Activated naive CD4-positive, alpha-beta T cell (primary cell): ENCODE measurements at places on chromosomes 1 and 21.
A peak's percentile ranks its signal among the peaks of the same experiment; 100 is the strongest.

DNA sequence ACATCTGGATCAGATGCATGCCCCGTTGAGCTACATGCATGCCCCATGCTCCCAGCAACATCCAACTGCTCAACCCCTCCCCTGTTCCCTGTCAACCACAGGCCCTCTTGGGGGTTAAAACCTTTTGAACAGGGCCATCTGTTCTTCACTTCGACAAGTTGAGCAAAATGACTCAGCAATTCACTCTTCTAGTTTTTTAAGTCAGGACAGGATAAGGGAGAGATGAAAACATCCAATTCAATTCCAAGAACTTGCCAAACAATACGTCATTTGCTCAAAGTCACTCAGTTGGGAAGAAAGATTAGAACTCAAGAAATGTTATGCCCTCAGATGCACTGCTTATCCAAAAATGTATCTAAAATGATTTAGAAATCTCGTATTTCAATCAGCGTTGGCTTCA lies 46.1 kb upstream of the MTF2 start:
- no peak for DNase-seq

- no peak for DNase-seq
Observed at GRCh38 chr1:3903141-3904005, 3.3 kb upstream of the C1orf174 start.

- DNase-seq, result no peak
Observed at GRCh38 chr21:45052960-45053359, 21.4 kb upstream of the ADARB1 start.

GRCh38 chr1:3577711-3578432 lies 33.4 kb downstream of the MEGF6 start:
- DNase-seq, result no peak

DNA sequence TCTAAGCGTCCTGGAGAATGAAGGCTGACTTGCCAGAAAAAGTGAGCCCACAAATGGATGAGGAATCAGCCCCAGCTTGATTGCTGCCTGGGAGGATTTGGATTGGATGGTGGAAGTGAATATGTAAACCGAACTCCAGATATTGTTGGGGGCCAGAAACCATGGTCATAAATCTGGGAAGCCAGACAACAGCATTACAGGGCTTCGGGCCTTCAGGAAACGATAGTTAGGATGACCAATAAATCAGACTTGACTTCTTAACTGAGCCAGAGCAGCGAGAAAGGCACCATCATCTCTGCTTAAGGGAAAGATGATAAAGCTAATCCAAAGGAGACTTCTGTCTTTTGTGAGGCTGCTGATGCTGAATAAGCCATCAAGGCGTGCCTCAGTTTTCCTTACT lies 26.6 kb downstream of the FAM78B start:
- no peak for DNase-seq

DNA sequence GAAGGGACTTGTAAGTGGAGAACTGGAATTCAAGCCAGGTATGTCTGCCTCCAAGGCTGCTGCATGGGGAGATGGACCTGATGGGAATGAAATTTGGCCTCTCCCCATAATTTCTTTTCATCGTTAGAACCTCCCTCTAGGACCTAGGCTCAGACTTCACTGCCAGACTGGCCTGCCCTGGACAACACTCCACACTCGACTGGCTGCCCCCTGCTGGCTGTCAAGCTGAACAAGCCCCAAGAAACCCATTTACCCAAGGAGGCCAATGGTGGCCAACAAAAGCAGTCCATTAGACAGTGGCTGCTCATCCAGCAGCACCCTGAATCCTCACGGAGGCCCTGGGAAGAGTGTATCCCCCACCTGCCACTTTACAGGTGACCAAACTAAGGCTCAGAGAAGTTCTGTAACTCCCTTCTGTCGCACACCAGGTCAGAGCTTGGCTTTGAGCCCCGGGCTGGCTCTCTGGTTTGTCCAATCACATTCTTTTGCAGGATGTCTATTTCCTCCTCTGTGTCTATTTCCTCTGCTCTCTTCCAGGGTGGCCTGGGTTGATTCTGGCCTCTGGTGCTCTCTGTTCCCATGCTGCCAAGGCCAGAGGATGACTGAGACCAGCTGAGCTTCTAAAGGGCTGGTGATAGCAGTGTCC lies 3.8 kb downstream of the RNF186 start:
- DNase-seq, result peak; percentile 19

DNA sequence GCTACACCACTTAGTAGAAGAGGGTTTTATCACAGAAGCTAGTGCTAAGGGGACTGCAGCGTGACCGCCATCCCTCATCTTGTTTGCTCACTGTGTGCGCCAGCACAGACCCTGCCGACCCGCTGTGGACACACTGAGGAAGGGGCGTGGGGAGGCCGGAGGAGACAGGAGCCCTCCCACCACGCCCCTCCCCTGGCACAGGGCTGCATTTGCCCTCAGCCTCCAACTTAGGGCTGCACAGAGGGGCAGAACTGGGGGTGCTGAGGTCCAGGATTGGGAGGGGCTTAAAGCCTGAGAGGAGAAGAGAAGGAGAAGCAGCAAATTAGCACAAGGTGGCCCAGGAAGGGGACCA lies 37.2 kb downstream of the RRP1 start:
- no peak for DNase-seq

GRCh38 chr1:222079566-222079965 lies 337.7 kb upstream of the DUSP10 start:
- DNase-seq, result no peak

DNA sequence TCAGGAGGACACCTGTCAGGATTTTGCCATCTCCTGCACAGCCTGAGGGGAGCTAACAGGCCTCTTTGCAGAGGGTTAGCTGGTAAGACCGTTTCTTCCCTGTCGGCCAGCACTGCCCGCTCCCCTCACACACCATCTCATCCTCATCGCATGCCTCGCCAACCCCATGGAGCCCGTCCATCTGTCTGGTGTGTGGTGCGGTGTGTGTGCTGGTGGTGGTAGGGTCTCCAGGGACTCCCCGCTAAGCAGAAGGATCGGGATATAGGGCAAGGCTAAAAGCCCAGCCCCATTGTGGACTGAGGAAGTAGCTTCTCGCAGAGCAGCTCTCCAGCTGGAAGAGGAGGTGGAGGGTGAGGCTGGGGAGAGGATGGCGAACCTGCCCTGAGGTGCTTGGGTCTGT lies 6.8 kb upstream of the SFN start:
- DNase-seq, result no peak

GRCh38 chr1:214604523-214604922 lies 1.5 kb downstream of the CENPF start:
- no peak for DNase-seq

DNA sequence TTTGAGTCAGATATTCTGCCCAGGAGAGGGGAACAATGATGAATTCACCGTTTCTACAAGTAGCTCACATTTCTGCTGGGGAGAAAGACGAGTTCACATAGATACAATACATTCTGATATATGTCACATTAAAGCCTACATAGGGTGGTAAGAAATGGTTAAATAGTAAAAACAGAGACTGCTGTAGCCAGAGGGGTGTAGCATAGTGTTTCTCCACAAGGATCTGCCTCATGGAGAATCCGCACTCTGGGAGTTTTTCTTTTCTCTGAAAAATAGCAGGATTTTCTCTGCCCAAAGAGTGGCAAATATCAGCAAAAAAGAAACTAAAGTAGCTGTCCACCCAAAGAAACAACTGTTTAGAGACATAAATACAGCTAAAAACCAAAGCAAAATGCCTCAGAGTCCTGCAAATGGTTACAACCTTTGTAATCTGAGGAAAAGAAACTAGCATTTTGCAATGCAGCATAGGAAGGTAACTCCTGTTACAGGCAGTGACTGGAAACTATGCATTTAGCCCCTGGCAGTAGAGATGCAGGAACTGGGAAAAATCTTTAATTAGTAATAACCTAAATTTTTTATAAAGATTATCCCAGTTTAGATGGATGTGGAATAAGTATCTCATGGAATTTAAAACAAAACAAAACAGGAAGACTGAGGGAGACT lies 1126.7 kb upstream of the ADGRL2 start:
- no peak for DNase-seq

GRCh38 chr1:99146129-99146848 lies 118.0 kb upstream of the PLPPR4 start:
- no peak for DNase-seq

- DNase-seq, result no peak
Observed at GRCh38 chr1:244283772-244284171, 167.9 kb downstream of the ADSS2 start.

- no peak for DNase-seq
Observed at GRCh38 chr1:220880362-220880670, 1.1 kb downstream of the HLX start.

GRCh38 chr1:202577381-202577780 lies 132.9 kb downstream of the SYT2 start:
- DNase-seq, result no peak

DNA sequence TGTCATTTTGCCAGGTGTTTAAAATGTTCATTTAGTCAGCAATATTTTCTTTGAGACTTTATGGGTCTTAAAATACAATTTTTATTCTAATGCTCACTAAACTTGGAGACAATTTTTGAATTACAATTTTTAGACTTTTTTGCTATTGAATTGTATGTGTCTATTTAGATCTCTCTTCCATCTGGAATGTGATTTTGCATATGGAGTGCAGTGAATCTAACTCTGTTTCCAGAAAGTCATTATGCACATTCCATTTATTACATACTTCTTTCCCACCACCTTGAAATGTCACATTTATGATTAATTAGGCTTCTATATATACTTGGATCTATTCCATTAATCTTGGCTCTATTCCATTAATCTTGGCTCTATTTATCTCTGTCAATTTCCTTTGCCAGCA lies 5.6 kb upstream of the TSPEAR start:
- no peak for DNase-seq

DNA sequence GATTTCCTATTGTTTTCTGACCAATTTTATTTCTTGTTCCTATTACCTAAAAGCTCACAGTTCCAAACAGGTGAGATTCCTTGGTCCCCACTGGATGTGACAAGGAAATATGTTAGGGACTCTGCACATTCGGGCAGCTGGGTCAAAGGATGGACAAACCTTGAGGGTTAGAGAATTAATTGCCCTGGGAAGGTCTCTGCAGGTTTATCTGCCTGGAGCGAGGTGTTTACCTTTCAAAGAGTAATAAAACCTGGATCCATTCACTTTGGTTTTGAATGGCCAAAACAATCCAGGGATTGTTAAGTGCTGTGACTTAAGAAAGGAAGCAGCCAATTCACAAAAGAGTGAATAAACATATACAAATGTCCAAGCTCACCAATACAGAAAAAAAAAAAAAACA lies 33.6 kb upstream of the RAB4A start:
- DNase-seq, result no peak

DNA sequence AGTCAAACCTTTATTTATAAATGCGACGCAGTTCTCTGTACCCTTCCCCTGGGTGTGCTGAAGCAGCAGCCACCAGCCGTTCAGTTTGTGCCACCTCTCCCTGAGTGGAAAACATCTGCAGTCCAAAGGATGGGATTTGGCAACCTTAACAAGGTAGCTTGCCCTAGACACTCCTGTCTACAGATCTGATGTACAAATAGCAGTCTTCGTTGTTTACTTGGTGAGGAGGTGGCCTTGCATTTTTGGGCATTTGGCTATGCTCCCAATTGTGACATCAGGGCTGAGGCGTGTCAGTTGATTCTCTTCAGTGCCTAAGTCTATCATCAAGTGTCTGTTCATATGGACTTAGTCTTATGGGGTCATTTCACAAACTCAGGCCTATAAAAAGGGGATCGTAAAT lies 59.8 kb downstream of the KDM1A start:
- DNase-seq, result no peak

- DNase-seq, result no peak
Observed at GRCh38 chr1:24385160-24385940, 28.2 kb downstream of the STPG1 start.

- DNase-seq, result peak; percentile 62
Observed at GRCh38 chr1:201408176-201408833, 9.2 kb upstream of the LAD1 start.

DNA sequence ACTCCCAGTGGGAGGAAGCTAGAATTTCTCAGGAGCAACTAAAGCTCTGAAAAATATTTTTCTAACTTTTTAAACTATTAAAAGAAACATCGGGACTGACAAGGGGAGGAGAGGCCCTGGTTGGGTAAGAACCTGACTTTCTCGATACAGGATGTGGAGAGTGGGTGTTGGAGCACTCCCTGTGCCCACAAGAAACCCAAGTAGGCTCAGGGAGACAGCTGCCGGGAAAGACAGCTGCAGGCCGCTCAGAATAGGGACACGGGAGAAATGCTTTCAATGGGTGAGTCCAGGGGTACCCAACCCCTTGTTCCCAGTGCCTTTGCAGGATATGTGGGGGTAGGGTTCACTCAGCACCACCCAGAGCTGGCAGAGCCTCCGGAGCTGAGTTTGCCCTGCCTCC lies 43.6 kb downstream of the PLEKHA6 start:
- no peak for DNase-seq

- no peak for DNase-seq
Observed at GRCh38 chr1:34330061-34330460, 153.4 kb downstream of the C1orf94 start.

DNA sequence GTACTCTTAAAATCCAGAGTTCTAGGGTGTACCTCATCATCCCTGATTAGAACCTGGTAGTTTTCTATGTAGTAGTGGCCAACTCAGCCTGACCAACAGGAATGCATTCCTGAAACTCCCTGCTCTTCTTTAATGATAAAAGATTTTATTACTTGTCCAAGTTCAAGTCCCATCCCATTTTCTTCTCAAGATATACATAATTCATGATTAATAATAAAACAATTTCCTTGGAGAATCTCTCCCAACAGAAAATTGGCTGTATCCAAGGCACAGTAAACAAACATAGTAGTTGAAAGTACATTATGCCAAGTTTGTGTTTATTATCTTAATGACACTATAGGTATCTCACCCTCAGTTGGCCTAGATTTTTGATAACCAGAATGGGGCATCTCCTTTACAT lies 714.1 kb upstream of the ADAMTS5 start:
- DNase-seq, result no peak

GRCh38 chr21:42096566-42096965 lies 25.4 kb downstream of the UMODL1 start:
- DNase-seq, result no peak

DNA sequence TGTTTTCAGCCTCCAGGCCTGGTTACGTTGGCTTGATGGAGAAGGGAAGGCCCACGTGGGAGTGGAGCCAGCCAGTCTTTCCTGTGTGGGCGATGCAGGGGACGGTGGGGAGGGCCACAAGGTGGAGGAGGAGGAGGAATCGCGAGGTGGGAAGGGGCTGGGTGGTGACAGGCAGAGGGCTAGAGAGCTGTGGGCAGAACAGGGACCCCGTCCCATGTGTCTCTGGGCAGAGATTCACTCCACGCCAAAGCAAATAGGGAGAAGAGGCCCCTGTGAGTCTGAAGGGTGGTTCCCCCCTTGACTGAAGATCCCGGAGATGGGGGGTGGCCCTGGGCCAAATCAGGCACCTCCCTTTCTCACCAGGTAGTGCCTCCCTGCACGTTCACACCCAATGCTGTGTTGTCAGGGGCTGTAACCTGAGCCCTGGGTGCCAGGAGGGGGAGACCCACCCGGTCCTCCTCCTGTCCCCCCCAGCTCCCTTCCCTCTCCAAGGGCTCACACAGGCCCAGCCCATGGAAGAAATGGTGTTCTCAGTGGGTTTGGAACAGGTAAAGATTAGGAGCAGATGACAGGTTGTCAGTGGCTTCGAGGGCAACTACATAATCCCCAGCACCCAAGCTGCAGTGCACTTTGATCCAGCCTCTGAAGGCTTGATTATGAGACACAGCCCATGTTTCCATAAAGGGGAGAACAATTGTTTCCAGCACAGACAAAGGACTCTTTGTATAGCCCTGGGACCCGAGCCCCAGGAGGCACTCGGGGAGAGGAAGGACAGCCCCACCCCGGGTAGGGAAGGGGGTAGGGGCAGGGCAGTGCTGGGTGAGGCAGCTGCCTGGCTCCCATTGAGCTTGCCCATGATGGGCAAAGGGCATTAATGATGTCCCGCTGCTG lies 37.7 kb upstream of the GPR37L1 start:
- no peak for DNase-seq
